ENCODE measurements at places on chromosomes 13 and 19.

GRCh38 chr13:90632184-90632583, 715.3 kb upstream of the MIR17HG start:
- DNase-seq, result no peak

DNA sequence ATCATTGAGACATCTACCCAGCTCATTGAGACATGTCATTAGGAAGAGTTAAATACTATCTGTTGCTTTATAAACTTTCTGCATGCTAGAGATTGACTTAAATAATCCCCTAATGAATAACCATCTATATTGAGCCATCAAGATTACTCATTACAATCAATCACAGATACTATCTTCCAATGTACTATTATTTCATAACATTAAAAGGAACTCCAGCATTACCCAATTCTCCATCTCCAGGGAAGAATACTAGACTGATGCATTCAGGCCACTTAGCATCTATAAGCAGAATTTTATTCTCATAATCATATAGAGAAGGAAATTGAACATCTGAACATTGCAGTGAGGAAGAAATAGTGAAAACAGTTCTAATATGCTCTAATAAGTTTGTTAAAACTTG, 8.0 kb downstream of the EPSTI1 start:
- DNase-seq, result no peak

- DNase-seq, result no peak
Observed at GRCh38 chr19:46728693-46729339, 11.9 kb upstream of the PRKD2 start.

GRCh38 chr13:112333756-112334543, 42.2 kb upstream of the SPACA7 start:
- DNase-seq, result no peak

DNA sequence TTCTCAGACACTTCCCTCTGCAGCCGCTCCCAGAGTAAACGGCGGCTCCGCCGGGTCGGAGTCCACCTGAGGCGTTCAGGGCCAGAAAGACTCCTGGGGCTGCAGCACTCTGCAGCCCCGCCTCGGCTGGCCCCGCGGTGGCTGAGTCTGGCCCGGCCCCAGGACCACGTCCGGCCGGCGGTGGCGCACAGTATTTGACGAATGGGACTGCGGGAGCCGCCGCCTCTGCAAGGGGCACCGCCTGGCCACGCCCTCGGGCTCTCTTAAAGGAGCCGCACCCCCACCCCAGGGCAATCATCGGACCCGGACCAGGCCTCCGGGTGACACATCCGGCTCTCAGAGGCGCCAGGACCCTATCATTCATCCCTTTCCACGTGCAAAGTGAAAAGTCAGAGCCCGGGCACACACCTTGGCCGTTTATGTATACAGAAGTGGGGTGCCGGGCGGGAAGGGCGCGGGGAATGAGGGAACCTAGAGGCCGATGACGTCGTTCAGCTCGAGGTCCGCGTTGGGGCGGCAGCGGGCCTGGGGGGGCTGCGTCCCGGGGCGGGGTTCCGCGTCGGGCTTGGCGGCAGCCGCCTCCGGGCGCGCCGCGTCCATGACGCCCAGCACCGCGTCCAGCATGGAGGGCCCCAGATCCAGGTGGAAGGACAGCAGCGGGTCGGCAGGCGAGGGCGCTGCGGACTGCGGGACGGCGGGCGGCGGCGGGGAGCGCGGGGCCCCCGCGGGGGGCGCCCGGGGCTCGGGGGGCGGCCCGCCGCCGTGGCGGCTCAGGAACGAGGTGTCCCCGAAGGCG, 1.2 kb upstream of the LENG9 start:
- no peak for DNase-seq

- peak; percentile 9 for DNase-seq
Observed at GRCh38 chr13:31587698-31588266, 151.5 kb upstream of the RXFP2 start.

DNA sequence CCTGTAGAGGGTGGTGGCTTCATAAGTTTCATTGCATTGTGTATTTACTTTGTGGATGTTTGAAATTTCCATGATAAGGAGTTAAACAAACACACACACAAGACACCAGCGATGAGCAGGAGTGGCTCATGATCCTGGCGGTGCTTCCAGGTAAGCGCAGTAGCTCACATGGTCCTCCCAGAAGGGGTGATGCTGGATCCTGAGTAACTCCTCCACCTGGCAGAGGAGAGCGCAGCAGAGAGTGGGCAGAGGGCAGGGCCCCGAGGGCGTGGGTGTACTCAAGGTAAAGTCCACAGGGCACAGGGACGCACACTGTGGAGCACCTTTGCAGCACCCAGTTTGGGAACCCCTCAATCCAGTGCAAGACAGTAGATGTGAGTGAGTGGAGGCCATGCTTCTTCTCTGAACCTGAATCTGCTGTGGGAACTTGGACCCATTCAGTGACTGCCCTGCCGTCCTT, 54.0 kb downstream of the RFX2 start:
- DNase-seq, result no peak

DNA sequence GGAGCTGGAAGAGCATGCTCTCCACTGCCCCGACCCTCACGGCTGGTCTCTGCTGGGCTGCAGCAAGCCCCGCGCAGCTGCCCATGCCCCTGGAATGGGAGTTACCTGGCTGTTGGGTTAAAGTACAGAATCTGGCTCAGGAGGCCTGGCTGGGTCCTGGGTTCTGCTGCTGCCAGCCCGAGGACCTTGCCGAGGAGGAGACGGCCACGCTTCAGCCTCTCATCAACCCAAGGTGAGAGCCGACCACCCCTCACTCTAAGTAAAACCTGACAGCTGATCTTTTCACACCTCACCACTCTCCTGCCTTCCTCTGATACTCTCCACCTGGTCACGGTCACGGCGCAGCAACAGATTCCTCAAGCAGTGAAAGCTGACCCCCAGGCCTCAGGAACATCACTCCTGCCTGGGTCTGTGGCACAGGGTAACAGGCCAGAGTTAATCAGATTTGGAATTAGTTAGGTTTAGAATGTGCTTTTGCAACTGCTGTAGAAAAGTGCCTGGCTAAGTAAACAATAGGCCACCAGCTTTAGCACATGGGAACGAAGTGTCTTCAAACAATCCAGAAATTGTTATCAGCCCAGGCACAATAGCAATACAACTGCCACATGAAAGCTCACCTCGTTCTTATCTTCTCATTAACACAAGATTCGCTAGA, 20.5 kb downstream of the RAB20 start:
- no peak for DNase-seq

GRCh38 chr13:100644371-100644770, 30.2 kb downstream of the TMTC4 start:
- no peak for DNase-seq
